ENCODE measurements at places on chromosomes 11 and 22.

DNA sequence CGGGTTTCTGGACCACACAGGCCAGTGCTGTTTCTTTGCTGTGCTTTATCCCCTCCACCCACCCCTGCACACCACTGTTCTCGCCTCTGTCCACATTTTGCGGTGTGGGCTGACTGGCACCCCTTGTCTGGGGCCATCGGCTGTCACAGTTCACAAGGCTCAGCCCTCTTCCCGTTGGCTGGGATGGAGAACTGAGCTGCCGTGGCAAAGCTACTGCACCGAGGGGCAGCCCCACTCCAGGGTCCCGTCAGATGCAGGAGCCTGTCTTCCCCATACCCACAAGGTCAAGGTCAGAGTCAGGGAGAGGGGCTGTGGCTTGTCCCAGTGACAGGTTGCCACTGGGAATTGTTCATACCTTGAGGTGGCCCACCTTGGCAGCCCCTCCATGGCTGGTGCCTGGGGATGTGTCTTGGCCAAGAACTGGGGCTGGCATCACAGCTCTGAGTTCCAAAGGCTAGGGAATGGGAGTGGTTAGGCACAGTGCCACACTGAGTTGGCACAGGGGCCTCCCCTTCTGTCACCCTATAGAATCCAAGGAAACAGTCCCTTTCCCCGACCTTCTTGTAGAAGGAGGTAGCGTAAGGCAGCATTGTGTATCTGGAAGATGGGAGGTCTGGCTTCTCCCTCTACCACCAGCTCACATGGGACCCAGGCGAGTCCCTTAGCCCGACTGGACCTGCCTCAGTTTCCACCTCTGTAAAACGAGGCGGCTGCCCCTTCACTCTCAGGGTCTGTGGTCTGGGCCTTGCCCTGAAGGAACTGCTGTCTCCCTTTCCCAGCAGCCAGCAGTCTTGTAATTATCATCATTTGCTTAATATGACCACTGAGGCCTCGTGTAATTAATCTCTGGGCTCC, 3.4 kb downstream of the GRK2 start:
- no peak for DNase-seq

- DNase-seq = no peak
Observed at GRCh38 chr11:128246810-128247594, 340.4 kb downstream of the ETS1 start.

DNA sequence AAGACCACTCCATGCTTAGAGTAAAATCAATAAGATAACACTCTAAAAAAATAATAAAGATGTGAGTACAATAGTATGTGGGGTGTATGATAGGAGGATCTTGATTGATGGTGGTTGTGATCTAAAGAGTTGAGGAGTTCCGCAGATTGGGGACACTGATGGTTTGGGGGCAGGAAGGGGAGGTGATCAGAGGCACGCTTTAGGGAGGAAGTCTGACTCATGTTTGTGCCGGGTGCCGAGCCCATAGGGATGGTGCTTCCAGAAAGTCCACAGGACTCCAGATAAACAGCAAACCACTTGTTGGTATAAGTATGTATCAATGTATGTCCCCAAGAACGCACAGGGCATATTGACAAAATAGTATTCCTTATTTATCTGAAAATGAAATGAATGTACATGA, 27.5 kb downstream of the LINC01488 start:
- no peak for DNase-seq

DNA sequence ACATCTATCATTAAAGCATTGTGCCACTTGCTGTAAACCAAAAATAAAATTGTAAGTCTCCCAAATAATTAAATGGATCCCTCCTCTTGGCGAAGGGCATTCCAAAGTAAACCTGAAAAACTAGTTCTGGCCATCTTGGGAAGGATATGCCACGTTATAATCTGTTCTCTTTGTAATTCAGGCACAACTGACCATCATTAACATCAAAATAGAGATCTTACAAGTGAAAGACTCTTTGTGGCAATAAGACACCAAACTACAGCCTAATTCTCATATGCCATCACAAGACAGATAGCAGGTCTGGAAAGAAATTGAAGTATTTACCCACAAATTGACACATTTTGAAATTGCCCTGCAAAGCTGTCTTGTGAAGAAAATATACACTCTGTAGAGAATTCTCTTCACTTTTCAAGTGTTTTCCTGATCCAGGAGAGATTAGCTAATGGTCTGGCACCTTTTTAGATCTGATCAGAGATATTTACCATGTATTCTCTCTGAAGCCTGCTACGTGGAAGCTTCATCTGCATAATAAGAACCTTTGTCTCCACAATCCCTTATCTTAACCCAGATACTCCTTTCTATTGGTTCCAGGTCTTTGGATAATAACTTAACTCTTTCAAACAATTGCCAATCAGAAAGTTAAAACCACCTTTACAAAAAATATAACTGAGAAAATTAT, 630.4 kb upstream of the CCDC179 start:
- DNase-seq = no peak

DNA sequence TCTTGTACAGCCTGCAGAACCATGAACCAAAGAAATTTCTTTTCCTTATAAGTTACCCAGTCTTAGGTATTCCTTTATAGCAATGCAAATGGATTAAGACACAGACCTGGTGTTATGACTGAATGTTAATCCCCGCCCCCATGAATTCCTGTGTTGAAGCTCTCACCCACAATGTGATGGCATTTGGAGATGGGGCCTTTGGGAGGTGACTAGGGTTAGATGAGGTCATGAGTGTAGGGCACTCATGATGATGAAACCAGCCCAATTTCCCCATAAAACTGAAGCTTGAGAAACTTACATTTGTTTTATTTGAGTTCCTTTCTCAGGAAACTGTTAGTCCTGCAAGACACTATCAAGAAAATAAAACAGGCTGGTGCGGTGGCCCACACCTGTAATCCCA, 115.8 kb upstream of the THY1 start:
- DNase-seq = no peak

- DNase-seq = no peak
Observed at GRCh38 chr11:81717695-81718094, 1016.0 kb downstream of the FAM181B start.

GRCh38 chr11:78933350-78933749, 358.7 kb upstream of the NARS2 start:
- DNase-seq = no peak

- no peak for DNase-seq
Observed at GRCh38 chr11:64234647-64235379, 429 bp downstream of the VEGFB start.

DNA sequence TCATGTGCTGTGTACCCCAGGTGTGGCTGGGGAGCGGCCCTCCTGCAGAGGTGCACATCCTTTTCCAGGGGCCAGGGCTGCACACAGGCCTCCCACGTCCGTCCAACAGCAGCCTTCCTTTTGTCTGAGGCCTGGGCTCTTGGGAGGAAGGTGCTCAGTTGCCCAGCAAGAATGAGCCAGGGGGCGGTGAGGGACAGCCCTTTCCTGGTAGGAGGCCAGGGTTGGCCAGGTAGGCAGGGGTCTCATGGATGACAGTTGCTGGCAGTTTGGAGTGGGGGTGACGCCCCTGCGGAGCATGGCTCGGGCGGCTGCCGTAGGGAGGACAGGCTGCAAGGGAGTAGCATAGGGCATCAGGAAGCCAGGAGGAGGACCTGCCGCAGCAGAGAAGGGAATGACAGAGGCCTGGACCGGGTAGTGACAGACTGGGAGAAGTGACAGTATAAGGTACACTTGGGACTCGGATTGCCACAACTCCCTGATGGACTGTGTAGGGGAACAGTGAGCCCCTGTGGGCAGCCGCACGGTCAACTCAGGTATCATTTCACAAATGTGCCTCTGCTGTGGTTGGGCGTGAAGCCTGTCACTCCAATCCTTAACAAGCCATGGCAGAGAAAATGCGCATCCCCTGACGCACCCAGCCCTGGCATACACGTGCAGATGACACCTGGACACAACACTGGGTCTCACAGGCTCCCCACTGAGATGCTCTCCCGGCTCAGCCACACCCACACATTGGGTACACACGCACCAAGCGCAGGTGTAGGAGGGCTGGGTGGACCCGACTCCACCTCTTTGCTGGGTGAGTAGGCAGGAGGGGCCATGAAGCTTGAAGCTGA, 79.7 kb downstream of the DGCR2 start:
- no peak for DNase-seq
